ENCODE measurements at places on chromosomes 5 and 9. TPM values are rescaled to one million over a fixed set of nuclear protein-coding genes. Genes with fewer than 3 reads are reported as not detected.

The PCDHGB7 gene
- 1.3 TPM for total RNA-seq

The GTF3C5 gene
- 68.2 TPM for total RNA-seq

The ORM1 gene
- 4.4 TPM for total RNA-seq

The CD14 gene
- total RNA-seq, result 0.21 TPM

The RNF20 gene
- total RNA-seq, result 38.9 TPM

The LCN2 gene
- total RNA-seq, result not detected

The KCNN2 gene
- 0.80 TPM for total RNA-seq

The GARIN3 gene
- not detected for total RNA-seq

The TSSK1B gene
- not detected for total RNA-seq

The KIF20A gene
- 42.0 TPM for total RNA-seq

The LAMC3 gene
- 0.08 TPM for total RNA-seq

The SV2C gene
- 1.1 TPM for total RNA-seq

The SCGB3A2 gene
- not detected for total RNA-seq

The CDX1 gene
- not detected for total RNA-seq

The PHYKPL gene
- total RNA-seq, result 36.1 TPM

The POU5F2 gene
- 0.40 TPM for total RNA-seq

The SPRY4 gene
- total RNA-seq, result 0.35 TPM

The FGF18 gene
- total RNA-seq, result not detected

The C9orf153 gene
- 0.18 TPM for total RNA-seq

The ENHO gene
- not detected for total RNA-seq

The CCL27 gene
- total RNA-seq, result not detected

The GDA gene
- total RNA-seq, result 0.27 TPM

The DOCK2 gene
- 192 TPM for total RNA-seq

The TUT7 gene
- total RNA-seq, result 26.4 TPM

The PTBP3 gene
- total RNA-seq, result 108 TPM

The GHR gene
- total RNA-seq, result 0.32 TPM

The DIPK1B gene
- total RNA-seq, result 0.32 TPM

The FREM1 gene
- 0.11 TPM for total RNA-seq

The CARD9 gene
- total RNA-seq, result 2.4 TPM

The FLT4 gene
- total RNA-seq, result 0.27 TPM

The MCC gene
- 0.38 TPM for total RNA-seq

Data from GM12878 (cell line).